Activated CD8-positive, alpha-beta memory T cell treated with anti-CD3 and anti-CD28 coated beads, Interleukin-2, amount 50 U/mL, for 4 hours (primary cell): ENCODE measurements at places on chromosomes 2 and 18.

- no peak for DNase-seq
Measured at GRCh38 chr2:108960006-108960405, 29.0 kb downstream of the EDAR start.

GRCh38 chr2:127663566-127664064, 11.7 kb downstream of the LIMS2 start:
- DNase-seq, result no peak

- DNase-seq, result no peak
Measured at GRCh38 chr2:15901808-15902130, 38.6 kb upstream of the MYCN start.

DNA sequence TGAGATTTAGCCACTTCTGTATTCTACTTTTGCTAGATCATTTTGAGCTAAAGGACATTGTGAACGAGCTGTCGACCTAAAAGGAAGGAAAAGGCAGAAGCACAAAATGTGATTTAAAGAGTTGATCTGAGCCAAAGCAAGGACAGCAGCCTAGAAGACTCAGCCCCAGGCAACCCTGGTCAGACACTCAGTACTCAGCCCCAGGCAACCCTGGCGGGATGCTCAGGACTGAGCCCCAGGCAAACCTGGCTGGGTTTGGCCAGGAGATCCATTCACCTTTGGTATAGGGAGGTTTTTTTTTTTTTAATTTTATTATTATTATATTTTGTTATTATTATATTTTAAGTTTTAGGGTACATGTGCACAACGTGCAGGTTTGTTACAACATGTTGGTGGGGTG, 34.3 kb upstream of the PXDN start:
- DNase-seq, result no peak

GRCh38 chr2:86416146-86416545, 25.0 kb upstream of the KDM3A start:
- DNase-seq, result no peak

- DNase-seq, result no peak
Measured at GRCh38 chr2:162029287-162029901, 44.6 kb downstream of the DPP4 start.

- DNase-seq, result no peak
Measured at GRCh38 chr18:59957957-59958356, 58.2 kb downstream of the PMAIP1 start.

DNA sequence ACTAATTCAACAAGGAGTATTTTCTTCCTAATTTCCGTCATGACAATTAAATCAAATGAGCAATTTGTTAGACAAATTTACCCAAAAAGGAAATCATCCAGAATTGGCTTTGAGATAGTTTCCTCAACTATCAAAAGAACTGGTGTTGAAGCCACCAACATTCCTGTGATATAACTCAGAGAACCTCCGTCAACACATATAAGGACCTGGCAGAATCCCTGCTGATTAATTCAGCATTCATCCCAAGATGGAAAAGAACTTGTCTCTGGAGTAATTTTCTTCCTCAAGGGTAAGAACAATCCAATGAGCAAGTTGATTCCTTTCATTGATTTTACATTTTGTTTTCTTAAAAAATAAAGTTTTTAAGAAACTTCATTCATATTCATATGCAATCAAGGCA, 62.0 kb downstream of the MBD2 start:
- DNase-seq, result no peak
